ENCODE measurements at places on chromosomes 2 and 18.

GRCh38 chr2:208183526-208183925, 6.3 kb downstream of the C2orf80 start:
- DNase-seq, result peak; percentile 57

DNA sequence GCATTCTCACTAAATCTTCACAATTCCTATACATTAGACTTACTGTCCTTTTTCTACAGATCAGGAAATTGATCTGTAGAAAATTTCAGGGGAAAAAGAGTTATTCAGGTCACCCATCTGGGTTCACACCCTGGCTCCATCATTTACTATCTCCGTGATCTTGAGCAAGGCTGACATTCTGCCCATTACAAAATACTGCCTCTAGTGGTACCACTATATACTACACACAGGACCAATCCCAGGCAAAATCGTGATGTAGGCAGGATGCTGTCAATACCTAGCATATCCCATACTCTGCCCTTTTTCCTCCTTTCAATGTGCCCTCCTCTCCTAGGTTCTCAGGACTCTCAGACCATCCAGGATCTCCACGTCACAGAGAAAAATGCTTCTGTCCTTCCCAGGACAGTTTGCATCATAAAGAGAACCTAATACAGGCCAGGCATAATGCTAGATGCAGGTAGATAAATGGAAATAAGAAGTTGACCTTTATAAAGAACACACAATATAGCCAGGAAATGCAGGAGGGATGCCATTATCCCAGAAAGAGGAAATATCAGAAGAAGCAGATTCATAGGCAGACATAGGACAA, 101.9 kb downstream of the CDH20 start:
- DNase-seq, result no peak

GRCh38 chr2:11101430-11101829, 53.8 kb upstream of the SLC66A3 start:
- DNase-seq, result no peak

DNA sequence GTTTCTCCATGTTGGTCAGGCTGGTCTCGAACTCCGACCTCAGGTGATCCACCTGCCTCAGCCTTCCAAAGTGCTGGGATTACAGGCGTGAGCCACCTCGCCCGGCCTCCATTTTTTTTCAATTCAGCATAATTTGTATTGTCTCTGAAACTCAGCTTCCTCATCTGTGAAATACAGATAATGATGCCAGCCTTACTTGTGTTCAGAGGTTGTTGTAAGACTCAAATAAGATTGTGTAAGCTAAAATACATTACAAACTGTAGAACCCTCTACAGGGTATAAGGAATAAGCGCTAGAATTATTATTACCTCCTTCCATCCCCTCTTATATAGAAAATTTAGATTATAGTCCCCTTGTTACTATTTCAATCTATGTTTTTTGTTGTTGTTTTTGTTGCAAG, 24.8 kb upstream of the STARD7 start:
- no peak for DNase-seq

DNA sequence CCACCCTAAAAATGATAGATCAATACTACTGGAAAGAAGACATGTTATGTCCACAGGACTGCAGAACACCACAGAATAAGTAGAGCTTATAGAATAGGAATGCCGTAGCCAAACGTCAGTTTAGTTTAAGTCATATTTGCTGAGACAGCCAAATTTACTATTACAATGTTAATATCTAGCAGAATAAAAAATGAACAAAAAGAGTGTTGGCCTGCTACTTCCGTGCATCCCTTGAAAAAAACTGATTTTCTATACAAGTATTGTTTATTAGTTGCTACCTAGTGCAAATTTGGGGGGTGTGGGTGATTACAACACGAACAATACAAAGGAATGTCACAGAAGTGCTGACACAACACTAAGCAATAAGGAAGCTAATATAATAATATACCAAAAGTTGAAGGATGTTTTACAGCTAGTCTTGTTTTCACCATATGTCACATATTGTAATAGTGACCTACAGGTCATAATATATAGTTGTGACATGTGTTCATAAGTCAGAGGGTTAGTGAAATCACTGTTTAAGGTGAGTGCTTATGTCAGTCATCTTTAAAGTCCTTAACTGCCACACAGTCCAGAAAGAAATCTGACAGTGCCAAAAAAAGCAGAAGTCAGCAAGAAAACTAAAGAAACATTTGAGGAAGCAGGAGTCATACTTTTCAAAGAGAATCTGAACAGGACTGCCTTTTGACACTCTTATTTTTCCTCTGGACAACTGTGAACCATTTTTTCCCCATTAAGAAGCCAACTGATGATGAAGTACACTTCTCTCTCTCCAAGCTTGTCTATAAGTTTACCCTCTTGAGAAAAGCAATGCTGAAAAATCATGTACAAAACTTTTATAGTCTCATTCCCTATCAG, 376.4 kb downstream of the ZEB2 start:
- no peak for DNase-seq

GRCh38 chr2:71552356-71552755, 99.0 kb downstream of the DYSF start:
- peak; percentile 17 for DNase-seq

DNA sequence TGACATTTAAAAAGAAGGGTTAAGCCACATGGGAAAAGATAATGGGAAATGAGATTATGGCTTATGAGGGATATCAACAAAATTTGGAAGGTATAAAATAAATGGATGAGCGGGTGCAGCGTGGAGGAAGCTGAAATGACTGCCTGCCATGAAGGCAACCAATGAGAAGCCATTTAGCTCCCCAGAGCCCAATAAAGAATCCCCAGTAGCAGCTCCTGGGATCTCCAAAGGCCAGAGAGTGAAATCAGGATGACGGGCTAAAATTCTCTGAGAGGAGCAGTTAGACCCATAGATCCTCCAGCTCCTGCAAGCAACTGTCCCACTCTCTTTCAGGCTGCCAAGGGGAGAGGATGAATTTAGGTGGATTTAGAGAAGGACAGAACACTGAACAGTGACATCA, 12.9 kb upstream of the MAPRE3 start:
- no peak for DNase-seq

DNA sequence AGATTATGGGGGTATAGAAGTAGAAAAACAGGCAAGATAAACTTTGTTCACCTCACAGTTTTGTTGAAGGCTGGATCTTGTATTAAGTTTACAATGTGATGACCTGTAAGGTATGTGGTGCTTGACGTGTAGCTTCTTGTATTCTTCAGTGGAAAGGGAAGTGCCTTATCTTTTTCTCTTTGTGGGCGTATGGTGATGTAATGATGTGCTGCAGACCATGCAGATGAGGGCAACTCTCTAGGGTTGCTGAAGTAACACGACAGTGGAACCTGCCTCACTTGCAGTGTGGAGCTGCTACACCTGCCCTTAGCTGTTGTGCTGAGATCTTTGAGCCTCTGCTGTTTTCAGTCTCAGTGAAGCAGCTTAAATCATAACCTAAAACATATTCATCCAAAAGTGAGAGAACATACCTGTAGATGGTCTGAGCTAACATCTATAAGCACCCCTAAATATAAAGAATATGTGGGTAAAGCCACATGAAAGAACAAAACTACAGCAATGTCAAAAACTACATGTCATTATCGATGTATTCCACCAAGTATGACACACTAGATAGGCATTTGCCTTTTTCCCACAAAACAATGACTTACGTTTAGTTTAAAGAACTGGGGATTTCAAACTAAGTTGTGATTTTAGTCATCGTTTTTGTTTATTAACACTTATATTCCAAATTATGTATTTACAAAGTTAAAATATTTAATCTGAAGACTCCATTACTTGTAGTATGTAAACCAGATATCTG, 1144.1 kb downstream of the CNTNAP5 start:
- DNase-seq, result no peak

DNA sequence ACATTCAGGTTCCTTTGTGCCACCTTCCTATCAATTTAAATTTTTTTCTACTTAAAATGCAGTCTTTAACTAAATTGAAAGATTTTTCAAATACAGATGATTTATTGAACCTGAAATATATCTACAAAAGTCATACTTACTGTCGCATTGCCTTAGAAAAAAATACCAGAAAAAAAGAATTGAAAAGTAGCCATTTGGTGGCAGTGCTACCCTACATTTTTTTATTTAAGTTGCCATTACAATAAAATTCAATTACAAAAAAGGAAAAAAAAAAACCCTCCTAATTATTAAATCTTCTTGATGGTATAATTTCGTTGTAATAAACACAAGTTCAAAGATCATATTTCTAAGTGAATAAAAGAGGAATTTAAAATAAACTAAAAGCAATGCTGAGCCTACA, 43.4 kb downstream of the DSC3 start:
- DNase-seq, result no peak

DNA sequence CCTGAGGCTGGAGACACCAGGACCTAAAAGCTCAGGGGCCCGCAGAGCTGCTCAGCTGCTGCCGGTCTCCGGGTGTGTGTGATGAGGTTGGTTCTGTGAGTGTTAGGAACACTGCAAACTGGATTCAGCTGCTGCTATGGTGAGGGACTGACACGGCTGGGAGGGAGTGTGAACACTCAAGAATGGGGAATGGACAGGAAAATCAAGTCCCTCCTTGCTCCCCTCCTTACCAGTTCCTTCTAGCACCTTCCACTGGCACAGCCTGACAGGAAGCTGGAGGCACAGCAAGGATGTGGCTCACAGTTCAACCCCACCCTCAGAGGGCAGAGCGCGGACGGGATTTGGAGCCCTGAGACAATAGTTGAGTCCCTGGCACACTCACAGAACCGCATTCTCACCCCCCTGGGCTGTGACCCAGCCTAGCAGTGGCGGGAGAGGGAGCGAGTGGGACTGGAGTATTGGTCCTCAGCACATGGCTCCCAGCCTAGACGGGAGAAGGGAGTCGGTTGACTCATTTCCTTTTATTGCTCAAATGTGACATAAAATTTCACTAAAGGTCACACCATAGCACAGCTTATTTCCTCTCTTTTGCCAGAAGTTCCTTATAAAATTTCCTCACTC, 42.5 kb downstream of the LRRC30 start:
- peak; percentile 76 for DNase-seq

DNA sequence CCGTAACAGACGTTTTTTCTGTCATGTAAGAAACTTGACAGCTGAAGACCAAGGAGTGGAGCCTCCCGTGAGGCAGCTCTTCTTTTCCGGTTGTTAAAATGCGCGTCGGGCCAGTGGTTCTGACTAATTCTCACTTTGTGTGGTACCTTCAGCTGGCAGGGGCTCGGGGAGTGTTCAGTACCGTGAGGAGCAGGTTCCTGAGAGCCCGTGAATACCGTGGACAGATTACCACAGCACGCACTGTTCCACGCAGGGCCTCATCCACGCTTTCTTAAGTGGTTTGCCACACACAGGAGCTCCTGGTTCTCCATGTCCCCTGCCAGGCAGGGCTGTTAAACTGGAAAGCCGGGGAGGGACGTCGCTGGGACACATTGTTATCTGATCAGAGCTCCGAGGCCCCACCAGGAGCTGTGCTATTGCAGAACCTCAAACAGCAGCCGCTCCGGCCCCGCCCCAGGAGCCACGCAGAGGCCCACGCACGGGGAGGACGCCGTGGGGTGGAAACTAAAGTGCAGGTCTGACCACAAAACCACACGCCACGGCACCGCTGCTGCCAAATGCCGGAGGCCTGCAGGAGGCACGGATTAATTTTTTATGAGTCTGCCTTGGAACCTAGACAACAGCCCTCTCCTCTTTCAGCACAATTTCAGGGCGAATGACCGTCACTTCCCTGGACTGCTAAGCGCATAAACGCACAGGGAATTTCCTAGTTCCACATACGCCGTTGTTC, 43.3 kb downstream of the NFATC1 start:
- DNase-seq, result no peak

DNA sequence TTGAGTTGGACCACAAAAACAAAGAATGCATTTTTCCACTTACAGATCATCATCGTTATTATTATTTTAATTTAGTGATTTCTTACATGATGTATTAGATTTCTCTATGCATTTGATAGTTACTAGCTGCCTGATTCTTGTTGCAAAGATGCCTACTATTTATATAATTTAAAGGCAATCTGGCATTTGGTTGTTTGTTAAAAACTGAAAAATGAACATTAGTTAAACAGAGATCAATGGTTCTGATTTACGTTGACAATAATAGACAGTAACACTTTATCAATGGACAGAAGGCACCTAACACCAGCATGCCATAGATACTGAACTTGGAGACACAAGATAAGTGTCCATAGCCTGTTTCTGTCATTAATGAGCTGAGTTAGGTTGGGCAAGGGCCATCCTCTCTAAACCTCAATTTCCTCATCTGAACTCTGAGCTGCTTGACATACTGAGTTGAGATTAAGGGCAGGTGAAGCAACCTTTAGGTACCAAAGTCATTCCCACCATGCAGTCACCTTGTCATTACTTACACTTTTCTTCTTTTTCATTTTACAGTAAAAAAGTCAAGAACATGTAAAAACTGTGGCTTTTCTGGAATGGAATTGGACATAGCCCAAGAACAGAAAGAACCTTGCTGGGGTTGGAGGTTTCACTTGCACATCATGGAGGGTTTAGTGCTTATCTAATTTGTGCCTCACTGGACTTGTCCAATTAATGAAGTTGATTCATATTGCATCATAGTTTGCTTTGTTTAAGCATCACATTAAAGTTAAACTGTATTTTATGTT, 3.1 kb downstream of the CCL20 start:
- DNase-seq, result no peak

DNA sequence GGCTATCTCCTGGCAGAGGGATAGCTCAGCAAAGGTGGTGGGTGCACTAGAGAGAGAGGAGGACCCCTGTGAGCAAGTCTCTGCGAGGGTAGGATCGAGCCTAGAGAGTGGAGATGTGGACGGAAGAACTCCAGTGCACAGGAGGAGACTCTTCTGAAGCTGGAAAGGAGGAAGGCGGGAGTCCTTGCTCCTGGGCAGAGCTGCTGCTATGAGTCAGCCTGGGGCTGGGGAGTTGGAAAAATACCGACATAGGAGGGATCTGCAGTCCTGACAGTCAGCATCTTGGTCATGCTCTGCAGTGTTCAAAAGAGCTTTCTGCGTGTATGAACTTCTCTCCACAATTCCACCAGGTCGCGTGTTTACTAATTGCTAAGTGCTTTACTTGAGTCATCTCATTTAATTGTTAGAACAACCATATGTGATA, 233.8 kb downstream of the LDLRAD4 start:
- DNase-seq, result no peak

DNA sequence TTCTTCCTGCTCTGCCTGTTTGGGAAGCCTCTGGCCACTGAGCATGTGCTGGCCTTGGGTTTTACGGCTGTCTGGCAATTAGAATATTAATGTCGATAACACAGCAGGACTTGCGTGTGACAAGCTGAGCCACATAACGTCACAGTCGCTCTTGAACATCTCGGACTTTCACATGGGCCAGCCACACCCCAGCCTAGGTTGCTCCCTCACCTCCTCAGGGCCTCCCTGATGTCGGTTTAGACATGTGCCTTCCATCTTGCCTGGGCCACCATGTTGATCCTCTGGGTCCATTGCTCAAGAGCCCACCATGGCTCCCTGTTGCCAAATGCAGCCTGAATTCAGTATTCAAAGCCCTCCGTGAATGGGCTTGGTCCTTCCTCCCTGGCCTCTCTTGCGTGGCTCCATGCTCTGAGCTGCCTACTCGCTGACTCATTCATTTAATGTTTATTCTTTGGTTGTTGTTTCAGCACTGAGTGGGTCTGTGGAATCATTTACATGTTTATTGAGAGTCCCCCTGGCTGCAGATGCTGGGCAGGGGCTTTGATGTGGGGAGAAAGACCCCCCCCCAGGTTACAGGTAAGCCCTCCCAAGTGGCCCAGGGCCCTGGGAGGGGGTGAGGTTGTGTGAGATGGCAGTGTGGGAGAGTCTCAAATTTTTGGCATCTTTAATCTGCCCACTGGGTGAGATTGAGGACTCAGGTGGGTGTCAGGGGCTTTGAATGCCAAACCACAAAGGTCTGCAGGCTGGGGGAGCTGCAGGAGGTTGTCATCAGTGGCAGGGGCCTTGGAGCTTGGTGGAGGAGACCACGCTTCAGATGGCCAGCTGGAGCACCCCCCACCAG, 62.0 kb downstream of the ODC1 start:
- DNase-seq, result no peak

All from lower lobe of right lung (tissue), 2 donors.